ENCODE measurements at places on chromosomes 6 and 20. TPM values are rescaled to one million over a fixed set of nuclear protein-coding genes. Genes with fewer than 3 reads are reported as not detected.

Gene HSPA12B
- total RNA-seq: 14.0 TPM

DNA sequence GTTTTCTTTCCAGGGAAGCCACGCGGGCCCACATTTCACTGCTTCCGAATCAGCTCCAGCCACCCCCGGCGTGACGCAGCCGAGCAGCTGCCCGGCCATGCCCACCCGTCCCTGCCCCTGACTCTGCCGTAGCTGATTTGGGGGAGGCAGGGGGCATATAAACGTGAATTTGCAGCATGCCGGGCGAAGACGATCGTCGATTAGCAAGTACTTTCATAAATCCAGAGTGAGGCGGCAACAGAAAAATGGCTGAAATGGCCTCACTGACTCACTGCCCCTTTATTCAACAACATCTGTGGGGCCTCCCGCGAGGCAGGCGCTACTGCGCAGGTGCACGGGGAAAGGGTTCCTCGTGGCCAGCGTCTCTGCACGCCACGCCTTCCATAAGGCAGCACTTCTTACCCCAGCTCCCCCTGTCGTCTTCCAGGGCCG, 118.0 kb downstream of the DLL1 start:
- DNase-seq: no peak

DNA sequence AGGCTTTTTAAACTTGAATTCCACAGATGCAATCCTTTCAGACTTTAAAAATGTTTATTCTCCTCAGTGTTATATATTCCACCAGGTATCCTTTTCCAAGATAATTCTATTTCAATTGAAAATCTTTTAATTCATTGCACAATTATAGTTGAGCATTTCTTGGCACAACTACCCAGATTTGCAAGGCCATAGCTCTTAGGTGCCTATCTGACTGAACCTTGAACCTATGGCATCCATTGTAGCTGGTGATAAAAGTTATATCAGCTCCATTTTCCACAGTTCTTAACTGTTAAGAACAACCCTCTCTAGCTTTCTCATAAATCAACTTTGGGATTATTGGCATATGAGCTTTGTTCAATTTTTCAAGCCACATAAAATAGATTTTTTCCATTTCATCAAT, 42.4 kb downstream of the PACRG start:
- DNase-seq: no peak

DNA sequence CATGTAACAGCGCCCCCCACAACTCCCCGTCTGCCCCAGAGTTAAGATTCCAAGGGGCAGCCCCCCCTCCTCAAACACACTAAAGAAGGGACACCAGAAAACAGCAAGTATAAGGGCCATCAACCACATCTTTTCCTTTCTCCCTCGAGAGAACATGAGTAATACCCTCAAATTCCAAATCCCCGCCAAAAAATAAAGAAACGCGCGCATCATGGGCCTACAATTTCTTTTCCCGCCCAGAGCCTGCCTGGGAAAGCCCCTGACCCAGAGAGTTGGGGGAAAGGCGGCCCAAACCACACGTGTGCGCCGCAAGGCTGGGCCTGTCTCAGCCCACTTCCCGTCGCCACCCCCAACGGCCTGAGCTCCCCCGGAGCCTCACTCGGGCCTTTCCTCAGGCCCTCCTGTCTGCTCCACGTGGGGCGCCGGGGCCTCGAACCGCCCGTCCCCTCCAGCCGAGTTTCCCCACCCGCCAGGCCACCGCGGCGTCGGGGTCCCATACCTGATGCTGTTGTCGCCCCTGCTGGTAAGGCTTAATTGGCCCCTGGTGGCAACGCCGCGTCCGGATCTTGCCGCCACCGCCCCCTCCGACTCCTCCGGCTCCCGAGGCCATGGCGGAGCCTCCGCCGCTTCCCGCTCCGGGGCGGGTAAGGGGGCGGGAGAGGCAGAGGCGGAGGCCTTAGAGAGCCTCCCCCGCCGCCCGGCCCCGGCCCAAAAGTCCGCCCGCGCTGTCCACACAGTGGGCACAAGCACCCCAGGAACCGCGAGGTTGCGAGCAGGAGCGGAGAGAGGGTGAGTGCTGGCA, 746 bp downstream of the NUP153 start:
- DNase-seq: peak; percentile 19

Gene MSH5
- 21.2 TPM for total RNA-seq

Gene SYCP2L
- total RNA-seq: 3.7 TPM

- no peak for DNase-seq
Measured at GRCh38 chr6:81562169-81562568, 190.3 kb downstream of the TENT5A start.

Gene ADAM33
- 385 TPM for total RNA-seq

Gene NHSL1
- 17.3 TPM for total RNA-seq

Gene HRH3
- not detected for total RNA-seq

GRCh38 chr6:53439556-53439955, 90.8 kb upstream of the ELOVL5 start:
- no peak for DNase-seq

- DNase-seq: no peak
Measured at GRCh38 chr6:109484122-109484521, 1.1 kb upstream of the ZBTB24 start.

DNA sequence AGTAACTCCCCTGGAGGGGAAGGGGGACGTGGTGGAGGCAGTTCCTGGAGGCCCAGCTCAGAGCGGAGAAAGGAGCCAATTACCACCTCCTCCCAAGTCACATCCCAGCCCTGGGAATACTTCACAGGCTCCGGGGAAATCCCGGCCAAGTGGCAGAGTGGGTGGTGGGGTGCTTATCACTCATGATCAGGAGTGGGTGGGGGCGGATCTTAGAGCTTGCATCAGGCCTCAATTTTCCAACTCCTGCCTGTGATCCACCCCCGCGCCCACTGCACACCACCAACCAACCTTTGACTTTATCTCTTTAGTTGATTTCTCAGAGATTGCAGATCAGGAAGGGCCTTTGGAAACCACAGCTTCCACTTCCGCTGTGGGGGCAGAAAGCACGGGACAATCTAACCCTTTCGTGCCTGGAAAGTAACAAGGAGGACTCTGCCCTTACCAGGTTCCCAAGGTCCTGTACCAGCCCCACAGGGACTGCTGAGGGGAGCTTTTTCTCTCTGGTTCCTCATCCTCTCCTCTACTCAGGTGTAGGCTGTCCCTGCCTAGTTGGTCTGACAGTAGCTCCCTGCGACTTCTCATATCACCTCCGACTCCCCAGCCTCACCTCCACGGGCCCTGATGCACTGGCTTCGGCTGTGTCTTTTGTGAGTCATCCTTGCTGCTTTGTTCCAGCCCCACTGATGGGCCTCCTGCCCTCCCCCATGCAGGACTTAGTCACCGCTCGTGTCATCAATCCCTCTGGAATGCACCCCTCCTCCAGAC, 24.9 kb upstream of the IER3 start:
- DNase-seq: no peak

Data from tibial nerve (tissue), 4 donors.